ENCODE measurements at places on chromosomes 4 and X.

DNA sequence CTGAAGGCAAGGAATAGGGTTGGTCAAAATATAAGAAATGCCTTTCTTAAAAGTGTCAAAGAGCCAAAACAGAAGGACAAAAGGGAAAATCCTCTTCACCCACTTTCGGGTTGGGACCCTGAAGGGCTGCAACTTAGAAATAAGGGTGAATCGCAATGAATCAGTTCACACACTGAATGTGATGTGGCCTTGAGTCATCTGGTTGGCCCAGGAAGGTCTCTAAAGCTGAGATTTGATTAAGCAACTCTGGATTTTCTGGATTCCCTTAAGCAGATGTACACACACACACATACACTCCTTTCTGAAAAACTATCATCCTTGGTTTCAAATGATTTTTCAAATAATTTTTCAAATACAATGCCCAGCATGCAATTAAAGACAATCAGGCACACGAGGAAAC, 13.1 kb downstream of the TAB3 start:
- DNase-seq: peak; percentile 63

DNA sequence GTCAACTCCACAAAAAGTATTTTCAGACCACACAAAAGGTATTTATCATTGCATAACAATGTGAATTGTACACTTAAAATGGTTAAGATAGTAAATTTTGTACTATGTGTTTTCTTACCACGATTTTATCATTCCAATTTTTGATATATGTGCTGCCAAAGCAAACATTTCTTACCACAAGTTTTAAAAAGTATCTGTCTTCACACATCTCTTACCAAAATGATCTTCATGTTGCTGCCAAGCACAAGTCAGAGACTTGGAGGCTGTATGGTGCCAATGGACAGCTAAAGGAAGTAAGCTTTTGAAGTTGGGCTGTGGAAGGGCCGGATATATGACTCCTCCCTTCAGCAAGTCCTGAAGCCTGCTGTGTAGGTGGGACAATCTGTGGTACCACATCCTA, 67.9 kb downstream of the TMLHE start:
- DNase-seq: no peak

DNA sequence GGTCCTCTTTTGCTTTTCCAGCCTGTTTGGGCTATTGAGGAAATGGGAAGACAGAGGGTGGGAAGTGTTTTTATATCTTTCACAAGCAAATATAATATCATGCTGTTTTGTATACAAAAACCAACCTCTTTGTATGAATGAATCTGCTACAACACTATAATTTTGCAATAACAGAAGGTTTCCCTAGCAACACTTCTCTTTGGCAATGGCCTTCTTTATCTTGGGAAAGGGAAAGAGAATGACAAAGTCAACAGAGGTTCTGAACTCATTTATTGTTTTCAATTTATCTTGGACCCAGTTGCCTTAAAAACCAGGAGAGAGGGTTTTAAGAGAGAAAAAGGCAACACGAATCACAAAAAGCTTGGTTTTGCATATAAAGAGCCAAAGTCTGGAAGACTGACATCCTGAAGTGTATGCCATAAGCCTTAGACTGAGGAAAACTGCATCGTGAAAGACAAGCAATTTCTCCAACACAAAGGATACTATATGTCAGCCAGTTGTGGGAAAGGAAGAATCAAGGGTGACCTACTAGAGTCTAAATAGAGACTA, 121.8 kb upstream of the FAM241A start:
- no peak for DNase-seq

GRCh38 chr4:6561706-6562371, 13.2 kb upstream of the MAN2B2 start:
- no peak for DNase-seq

DNA sequence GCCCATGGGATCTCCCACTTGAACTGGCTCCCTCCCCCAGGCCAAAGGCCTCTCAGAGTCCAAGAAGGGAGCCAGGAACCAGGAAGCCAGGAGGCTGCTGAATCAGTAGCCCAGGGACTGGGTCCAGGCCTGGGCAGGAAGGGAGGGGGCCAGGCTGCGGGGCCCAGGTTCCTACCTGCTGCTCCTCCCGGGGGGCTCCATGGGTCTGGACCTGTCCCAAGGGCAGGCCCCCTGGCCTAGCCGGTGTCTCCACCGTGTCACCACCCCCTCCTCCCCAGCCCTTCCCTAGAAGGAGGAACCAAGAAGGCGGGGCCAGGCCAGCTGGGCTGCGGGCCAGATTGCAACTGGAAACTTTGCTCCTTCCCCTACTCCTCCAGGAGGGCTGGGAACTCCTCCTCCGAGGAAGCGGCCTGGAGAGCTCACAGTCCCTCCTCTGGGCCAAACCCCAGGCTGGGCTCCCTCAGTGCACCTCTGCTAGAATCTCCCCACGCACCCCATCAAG, at the start of gene IQSEC2:
Gene IQSEC2, minus strand, starts transcription at position 264 of the 502 bp plus-strand sequence.
- no peak for DNase-seq

GRCh38 chr4:48100256-48100655, 33.8 kb downstream of the TXK start:
- no peak for DNase-seq

GRCh38 chrX:85994228-85994627, 53.1 kb downstream of the CHM start:
- DNase-seq: no peak

DNA sequence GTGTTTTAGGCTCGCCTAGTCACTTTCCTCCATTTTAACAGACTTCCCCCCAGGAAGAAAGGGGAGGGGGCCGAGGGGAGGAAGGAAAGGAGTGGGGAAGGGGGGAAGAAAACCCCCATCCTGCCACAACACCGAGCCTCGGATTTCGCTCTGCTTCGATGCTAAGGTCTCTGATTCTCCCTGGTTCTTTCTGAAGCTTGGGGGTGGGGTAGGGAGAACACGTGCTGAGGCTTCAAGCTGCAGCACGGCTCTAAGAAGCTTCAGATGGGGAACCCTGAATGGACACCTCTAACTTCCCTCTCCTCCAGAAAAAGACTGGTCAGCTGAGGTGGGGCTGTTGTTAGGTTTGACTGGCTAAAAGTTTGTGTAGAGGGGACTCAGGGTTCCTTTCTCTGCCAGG, 61.8 kb downstream of the RHOH start:
- no peak for DNase-seq

DNA sequence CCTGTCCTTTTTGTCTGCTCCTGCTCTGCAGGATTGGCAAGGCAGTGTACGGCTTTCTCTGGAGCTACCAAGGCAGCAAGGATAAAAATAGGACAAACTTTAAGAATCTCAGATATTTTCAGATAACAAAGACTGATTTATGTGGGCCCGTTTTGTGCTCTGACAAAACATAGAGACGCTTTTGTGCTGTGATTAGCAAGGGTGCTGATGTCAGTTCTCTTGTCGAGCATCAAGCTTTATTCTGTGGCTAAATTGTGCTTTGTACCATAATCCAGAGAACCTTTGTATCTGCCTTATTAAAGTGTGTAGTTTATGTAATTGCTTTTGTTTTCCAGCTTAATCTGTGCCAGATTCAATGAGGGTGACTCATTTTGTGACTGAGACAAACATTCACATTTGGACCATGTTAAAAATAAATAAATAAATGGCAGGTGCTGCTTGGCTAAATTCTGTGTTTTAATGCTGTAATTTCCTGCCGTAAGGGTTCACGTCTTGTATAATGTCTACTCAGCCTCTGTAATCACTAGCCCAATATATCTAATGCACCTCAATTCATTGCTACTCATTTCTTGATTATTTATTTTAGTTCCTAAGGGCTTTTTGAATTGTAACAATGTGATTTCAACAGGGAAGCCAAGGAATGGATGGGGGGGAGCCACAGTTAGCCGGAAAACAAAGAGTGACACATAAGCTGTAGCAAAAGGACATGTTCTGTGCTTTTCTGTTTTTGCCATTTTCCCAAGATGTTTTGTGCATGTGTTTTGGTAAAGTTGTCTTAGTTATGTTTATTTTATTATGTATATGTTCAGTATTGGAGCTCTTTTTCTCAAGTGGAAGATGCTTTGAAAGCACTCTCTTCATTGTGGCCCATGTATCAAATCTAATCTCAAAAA, 75.1 kb downstream of the GAB1 start:
- DNase-seq: no peak

GRCh38 chr4:160826339-160826679, 1337.5 kb downstream of the FSTL5 start:
- DNase-seq: no peak

DNA sequence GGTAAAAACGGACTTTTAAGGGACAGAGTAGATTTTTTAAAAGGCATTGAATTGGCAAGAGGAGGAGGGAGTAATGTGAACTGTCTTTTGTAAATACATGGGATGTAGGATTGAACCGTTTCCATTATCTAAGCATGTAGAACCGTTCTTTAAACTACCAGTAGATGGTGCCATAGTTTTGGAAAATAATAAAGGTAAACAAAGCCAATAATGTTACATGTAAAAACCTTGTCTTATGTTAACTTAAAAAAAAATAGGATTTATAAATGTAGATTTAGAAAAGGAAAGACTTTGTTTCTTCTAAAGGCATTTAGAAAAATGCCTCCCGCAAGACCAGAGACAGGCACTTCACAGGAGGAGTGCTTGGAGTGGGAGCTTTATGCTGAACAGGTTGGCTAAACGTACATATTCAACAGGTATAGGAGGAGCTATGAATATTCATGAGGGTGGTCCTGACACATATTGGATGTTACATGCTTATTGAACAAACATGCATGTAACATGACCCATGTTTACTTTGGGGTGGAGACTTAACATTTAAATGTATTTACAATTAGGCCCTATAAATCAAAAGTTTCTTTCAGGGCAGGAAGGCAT, 45.5 kb upstream of the FAM241A start:
- peak; percentile 33 for DNase-seq

DNA sequence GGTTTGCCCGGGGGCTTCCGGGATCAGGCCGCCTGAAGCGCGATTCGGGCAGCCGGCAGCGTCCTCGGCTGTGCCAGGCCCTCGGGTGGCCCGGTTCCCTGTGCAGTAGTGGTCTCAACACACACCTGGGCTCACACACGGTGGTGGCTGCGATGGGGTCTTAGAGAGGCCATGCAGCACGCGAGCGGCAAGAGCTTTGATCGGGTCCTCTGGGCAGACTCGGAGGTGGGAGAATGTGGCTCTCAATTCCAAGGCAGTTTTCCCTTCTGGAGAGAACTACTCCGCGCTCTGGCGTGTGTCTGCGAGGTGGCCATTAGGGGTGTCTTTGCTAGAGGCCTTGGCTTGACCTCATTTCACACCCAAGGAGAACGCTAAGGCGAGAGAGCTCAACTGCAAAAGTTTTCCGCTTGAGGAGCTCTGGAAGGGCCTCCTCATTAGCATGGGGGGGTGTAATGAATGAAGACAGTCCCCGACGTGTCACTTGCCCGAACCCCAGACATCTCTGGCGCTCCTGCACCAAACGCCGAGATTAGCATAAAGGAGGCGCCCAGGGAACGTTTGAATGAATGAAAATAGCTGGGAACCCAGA, 771 bp upstream of the RBPJ start:
- DNase-seq: peak; percentile 64

DNA sequence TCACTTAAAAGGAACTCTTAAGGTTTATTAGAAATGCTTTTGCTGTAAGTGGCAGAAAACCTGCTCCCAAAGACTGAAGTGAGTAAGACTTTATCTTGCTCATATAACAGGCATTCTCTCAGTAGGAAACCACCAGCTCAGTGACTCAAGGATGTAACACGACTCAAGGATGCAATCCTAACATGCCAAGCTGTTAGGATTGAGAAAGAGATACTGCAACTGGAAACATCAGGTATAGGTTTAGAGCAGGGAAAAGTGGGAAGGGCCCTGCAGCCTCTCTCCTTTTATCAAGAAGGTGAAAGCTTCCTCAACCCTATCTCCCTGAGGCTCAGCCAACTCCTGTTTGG, 11.9 kb upstream of the SLC9A7 start:
- peak; percentile 78 for DNase-seq

DNA sequence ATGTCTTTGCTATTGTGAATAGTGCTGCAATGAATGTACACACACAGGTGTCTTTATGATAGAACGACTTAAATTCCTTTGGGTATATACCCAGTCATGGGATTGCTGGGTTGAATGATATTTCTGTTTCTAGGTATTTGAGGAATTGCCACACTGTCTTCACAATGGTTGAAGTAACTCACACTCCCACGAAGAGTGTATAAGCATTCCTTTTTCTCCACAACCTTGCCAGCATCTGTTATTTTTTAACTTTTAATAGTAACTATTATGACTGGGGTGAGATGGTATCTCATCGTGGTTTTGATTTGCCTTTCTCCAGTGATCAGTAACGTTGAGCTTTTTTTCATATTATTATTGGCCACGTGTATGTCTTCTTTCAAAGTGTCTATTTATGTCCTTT, 17.6 kb upstream of the DCUN1D4 start:
- DNase-seq: no peak

DNA sequence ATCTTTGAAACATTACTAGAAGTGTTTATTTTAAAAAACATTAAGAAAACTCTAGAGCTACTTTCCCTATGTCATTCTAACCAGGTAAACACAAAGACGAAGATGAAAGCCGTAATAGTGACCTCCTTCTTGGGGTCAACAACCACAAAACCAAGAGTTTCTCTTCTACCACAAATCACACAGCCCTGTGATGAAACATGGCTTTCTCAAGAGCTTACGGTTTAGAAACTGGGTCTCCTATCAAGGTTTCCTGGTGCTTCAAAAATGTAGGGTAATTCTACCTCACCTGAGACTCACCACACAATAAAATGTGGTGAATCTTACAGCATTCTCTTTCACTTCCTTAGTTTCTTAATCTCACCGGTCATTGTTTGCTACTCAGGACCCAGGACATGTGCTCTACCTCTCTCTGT, 50.9 kb downstream of the CORIN start:
- no peak for DNase-seq

GRCh38 chr4:7352486-7352885, 82.2 kb downstream of the PSAPL1 start:
- DNase-seq: no peak

- no peak for DNase-seq
Observed at GRCh38 chr4:172830295-172830764, 338.3 kb upstream of the GALNT7 start.

DNA sequence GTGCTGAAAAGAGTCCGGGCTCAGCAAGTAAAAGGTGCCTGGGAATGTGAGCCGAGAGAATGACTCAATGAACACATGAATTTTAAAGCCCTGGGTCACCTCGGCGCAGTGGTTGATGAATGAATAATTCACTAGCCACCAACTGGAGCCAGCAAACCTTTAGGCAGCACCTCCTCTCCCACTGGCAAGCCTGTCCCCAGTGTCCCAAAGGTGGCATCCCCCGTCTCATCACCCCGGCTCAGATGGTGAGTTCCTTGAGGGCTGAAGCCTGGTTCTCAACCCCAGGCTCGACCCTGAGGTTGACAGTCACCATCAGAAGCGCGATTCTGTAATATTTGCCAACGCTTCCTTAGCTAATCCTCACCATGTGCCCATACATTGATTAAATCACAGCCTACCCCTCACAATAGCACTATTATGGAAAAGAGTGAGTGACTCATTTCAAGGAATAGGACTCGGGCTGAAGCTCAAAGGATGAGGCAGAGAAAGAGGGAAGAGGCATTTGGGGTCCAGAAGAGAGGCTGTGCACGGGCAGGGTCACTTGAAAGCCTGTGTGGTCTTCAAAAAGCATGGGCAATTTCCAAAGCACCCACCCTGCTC, 2.7 kb upstream of the CCNQ start:
- no peak for DNase-seq

GRCh38 chr4:123934096-123934495, 537.5 kb downstream of the SPRY1 start:
- DNase-seq: no peak

GRCh38 chr4:160143574-160143973, 1040.7 kb downstream of the RAPGEF2 start:
- peak; percentile 43 for DNase-seq
